Esophagus muscularis mucosa (tissue), 4 donors: ENCODE measurements at places on chromosomes 1 and 21.

DNA sequence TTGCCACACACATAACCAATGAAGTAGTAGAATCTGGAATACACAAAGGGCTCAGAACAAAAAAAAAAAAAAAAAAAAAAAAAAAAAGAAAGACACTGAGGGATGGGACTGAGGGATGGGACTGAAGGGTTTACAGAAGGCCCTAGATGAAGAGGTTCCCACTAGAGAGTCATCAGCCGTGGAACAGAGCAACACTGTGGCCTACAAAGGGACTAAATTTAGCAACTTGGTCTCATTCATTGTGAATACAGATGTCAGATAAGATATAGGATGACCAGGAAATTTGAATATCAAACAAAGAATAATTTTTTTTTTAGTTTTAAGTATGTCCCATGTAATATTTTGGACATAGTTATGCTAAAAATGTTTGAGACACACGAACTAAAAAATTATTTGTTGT, 62.1 kb downstream of the GLUL start:
- H3K27ac ChIP-seq: no peak overlapping the region
- DNase-seq: no peak
- no peak overlapping the region for H3K4me3 ChIP-seq
- no peaks in the 10 kb centered on the region for H3K27me3 ChIP-seq
- no peaks in the 10 kb centered on the region for H3K4me1 ChIP-seq

DNA sequence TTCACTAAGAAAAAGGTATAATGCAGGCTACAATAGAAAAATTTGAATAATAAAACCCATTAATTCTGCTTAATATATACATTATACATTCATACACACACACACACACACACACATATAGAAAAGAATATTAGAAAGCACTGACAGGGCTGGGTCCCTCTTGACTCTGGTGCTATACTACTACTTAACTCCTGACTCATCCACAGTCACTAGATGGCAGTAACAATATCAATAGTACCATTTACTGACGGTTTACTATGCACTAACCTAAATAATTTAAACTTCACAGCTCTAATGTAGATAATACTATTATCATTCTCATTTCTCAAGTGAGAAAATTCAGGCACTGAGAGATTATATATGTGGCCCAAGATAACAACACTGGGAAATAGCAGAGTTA, 87.5 kb downstream of the COP1 start:
- H3K4me3 ChIP-seq: no peak overlapping the region
- H3K36me3 ChIP-seq: peaks cover 16% of the 10 kb centered on the region
- H3K27me3 ChIP-seq: no peaks in the 10 kb centered on the region
- peaks cover 3% of the 10 kb centered on the region for H3K4me1 ChIP-seq
- H3K27ac ChIP-seq: no peak overlapping the region
- DNase-seq: no peak

DNA sequence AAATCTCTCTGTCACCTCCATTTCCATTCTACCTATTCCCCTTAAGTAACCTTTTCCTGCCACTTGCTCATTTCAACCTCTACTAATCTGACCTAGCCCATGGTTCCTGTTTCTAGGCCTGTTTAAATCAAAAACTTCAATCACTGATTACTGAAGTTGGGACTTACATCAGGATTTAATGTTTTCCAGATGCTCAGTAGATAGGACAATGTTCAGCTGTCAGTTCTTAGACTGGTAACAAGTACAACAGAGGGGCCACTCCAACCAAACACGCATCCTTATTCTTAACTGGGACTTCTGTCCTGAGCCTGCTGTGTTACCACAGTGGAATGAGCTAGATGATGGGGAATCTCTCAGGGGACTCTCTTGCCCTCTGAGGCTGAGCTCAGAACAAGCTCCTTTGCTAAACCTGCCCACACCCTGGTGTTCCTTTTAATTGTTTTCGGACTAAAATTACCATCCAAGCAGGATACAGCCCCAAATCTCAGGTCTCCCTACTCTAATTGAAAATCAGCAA, 974.6 kb downstream of the TTLL7 start:
- H3K4me1 ChIP-seq: peaks cover 5% of the 10 kb centered on the region
- H3K4me3 ChIP-seq: no peak overlapping the region
- DNase-seq: no peak
- no peak overlapping the region for H3K27ac ChIP-seq
- H3K36me3 ChIP-seq: no peaks in the 10 kb centered on the region

DNA sequence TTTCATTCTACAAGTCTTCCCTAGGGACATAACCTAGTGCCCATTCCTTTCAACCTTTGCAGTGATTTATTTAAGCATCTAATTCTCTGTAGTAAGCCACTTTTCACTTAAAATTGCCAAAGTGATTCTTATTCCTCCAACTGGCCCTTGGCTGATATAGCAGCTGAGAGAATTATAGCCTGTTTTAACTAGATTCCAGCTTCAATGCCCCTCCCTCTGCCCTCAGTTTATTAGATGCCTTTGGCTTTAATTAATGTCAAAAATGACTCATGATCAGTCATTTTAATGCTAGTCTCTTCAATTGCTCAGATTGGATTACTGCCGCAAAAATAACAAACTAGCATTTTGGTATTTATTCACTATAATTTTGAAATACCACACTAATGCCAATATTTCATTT, 145.4 kb upstream of the KCTD3 start:
- H3K4me3 ChIP-seq: no peak overlapping the region
- no peak for DNase-seq
- H3K27me3 ChIP-seq: no peaks in the 10 kb centered on the region
- H3K36me3 ChIP-seq: no peaks in the 10 kb centered on the region
- H3K4me1 ChIP-seq: no peaks in the 10 kb centered on the region

DNA sequence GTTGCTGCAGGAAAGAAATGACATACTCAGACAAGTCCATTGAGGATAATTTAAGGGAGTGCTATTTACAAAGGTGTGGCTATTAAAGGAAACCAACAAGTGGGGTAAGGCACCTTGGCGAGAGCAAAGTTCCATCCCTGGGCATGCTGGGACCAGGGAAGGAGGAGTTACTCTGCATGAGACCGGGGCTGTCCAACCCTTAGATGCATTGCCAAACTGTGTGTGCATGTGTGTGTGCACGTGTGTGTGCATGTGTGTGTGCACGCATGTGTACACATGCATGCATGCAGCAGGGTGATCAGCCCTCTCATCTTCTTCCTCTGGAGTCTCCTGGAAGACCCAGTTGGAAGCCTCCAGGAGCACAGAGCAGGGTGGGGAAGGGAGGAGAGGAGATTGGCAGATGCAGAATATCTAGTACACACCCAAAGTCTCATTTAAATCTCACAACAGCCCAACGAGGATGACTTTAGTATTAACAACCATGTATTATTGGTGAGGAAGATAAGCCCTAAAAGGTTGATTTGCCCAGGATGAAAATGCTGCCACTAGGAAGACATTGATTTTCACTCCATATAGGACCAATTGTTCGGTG, 72.2 kb upstream of the CD34 start:
- no peak for DNase-seq
- H3K36me3 ChIP-seq: no peaks in the 10 kb centered on the region
- no peaks in the 10 kb centered on the region for H3K27me3 ChIP-seq

DNA sequence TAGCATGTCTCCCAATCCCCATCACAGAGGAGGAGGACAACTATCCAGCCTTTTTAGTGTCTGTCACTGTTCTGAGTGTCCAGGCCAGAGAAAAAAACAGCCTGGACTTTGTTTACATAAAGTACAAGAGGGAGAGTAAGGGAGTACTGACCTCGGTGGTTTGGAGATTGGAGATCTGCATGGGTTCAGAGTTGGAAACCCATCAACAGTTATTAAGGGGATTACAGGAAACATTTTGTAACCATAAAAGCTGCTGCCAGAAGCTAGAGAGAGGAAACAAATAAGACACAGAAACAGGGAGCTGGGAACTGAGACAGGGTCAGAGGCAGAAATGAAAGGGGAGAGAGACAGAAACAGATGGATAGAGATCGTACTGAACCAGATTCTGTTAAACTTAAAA, 131.5 kb upstream of the CTTNBP2NL start:
- no peaks in the 10 kb centered on the region for H3K4me1 ChIP-seq
- H3K4me3 ChIP-seq: no peak overlapping the region
- H3K27me3 ChIP-seq: no peaks in the 10 kb centered on the region
- no peaks in the 10 kb centered on the region for H3K36me3 ChIP-seq

- H3K27ac ChIP-seq: no peak overlapping the region
- H3K4me3 ChIP-seq: peak overlapping the region; percentile 92
- peaks cover 40% of the 10 kb centered on the region for H3K4me1 ChIP-seq
- peaks cover 38% of the 10 kb centered on the region for H3K36me3 ChIP-seq
- no peaks in the 10 kb centered on the region for H3K27me3 ChIP-seq
Measured at GRCh38 chr1:43387976-43388599, 1.5 kb downstream of the MED8 start.

DNA sequence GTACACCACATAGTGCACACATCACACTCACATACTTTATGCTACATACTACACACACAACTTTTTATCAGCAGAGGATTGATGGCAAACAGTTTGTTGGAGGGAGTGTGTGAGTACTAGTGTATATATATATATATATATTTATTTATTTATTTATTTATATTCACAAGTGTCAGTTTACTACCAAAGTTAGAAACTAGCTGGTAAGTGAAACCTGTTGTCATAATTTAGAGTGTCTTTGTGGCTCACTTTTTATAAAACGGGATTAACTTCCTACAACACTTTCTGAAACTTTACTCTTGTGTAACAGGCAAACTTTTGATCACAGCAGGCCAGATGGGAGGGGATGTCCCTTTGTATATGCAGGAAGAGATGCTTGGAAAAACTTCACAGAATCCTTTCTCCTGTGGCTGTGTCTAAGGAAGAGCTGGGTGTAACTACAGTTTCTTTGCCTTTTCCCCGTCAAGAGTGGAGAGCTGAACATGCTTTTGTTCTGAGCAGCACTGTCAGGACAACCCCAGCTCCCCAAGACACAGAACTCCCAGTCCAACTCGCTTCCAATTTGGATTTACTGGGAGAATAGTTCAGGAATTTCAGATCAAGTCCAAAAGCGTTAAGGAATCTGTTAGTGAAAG, 1.9 kb upstream of the SAMD13 start:
- H3K27me3 ChIP-seq: no peaks in the 10 kb centered on the region
- H3K36me3 ChIP-seq: no peaks in the 10 kb centered on the region
- DNase-seq: no peak

GRCh38 chr1:18111605-18112297, 4.2 kb downstream of the IGSF21 start:
- H3K4me1 ChIP-seq: peaks cover 46% of the 10 kb centered on the region
- peaks cover 98% of the 10 kb centered on the region for H3K27me3 ChIP-seq
- no peaks in the 10 kb centered on the region for H3K36me3 ChIP-seq
- DNase-seq: no peak
- H3K4me3 ChIP-seq: no peak overlapping the region
- H3K27ac ChIP-seq: no peak overlapping the region

- peak overlapping the region; percentile 4 for H3K27ac ChIP-seq
- H3K36me3 ChIP-seq: no peaks in the 10 kb centered on the region
- no peaks in the 10 kb centered on the region for H3K27me3 ChIP-seq
- peak overlapping the region; percentile 18 for H3K4me3 ChIP-seq
- no peak for DNase-seq
- no peaks in the 10 kb centered on the region for H3K4me1 ChIP-seq
Measured at GRCh38 chr1:238485057-238485911, 594.6 kb upstream of the ZP4 start.

GRCh38 chr1:38727684-38728584, 131.6 kb downstream of the RRAGC start:
- peaks cover 15% of the 10 kb centered on the region for H3K4me1 ChIP-seq
- H3K4me3 ChIP-seq: no peak overlapping the region
- H3K36me3 ChIP-seq: no peaks in the 10 kb centered on the region
- no peak for DNase-seq
- no peak overlapping the region for H3K27ac ChIP-seq

DNA sequence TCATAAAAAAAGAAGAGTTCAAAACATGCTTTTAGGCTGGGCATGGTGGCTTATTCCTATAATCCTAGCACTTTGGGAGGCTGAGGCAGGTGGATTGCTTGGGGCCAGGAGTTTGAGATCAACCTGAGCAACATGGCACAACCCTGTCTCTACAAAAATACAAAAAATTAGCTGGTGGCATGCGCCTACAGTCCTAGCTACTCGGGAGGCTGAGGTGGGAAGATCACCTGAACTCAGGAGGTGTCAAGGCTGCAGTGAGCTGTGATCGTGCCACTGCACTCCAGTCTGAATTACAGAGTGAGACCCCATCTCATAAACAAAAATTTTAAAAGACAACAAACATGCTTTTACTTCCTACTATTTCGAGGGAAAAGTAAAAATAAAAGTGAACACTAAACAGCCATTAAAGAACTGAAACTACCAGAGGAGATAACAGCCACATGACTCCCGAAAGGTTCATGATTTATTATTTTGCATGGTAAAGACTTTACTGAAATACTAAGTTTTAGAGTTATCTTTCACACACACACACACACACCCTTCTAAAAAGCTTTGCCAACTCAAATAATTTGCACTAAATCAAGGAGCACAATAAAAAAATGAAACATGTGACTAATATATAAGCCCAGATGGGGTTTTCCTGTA, 48.1 kb downstream of the USP1 start:
- peaks cover 25% of the 10 kb centered on the region for H3K36me3 ChIP-seq
- no peak overlapping the region for H3K27ac ChIP-seq
- H3K4me1 ChIP-seq: no peaks in the 10 kb centered on the region

GRCh38 chr1:31762726-31763670, 1.1 kb downstream of the ADGRB2 start:
- peaks cover 37% of the 10 kb centered on the region for H3K27me3 ChIP-seq
- DNase-seq: no peak
- peak overlapping the region; percentile 62 for H3K4me3 ChIP-seq

DNA sequence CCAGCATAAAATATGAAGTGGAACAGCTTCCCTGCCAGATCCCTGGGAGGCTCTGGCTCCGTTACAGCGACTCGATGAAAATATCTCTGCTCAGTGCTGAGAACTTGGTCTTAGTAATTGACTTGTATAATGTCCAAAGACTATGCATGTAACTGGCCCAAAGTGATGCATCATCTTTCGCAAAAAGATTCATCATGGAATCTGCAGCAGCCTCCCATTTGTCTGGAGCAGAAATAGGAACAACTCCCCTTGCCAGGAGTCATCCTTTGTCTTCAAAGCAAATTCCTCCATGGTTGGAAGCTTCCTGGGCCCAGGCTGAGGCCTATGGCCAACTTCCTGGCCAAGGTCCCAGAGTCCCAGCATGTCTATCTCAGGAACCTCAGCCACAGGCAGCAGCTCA, 16.9 kb upstream of the SLC6A17 start:
- H3K27ac ChIP-seq: no peak overlapping the region
- DNase-seq: no peak
- no peak overlapping the region for H3K4me3 ChIP-seq
- H3K27me3 ChIP-seq: peaks cover 14% of the 10 kb centered on the region

DNA sequence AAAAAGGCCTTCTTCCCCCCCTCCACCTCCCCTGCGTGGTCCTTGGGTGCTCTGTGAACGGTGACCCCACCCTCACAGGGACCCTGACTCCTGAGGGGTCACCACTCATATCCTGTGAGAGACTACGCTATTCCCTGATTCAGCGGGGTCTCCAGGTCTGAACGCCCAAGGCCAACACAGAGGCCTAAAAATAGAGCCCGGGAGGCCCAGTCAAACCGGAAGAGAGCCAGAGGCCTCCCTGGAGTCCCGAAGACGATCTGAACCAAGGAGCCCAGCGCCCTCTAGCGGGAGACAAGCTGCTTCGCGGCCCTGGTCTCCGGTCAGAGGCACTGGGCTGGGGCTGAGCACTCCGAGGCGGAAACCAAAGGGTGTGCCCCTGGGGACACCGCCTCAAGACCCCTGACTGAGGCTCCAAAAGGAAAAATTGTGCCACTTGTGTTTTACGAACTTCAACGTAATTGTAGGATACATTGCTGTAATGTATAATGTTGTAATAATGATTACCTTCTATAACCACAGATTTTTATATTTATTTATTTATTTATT, 42.4 kb upstream of the PSEN2 start:
- peaks cover 19% of the 10 kb centered on the region for H3K4me1 ChIP-seq
- peak overlapping the region; percentile 85 for H3K27ac ChIP-seq
- no peaks in the 10 kb centered on the region for H3K27me3 ChIP-seq
- H3K4me3 ChIP-seq: peak overlapping the region; percentile 25
- DNase-seq: peak; percentile 97
- no peaks in the 10 kb centered on the region for H3K36me3 ChIP-seq
